Epithelial cell of esophagus (primary cell): ENCODE measurements at places on chromosomes 2 and 18.
A peak's percentile ranks its signal among the peaks of the same experiment; 100 is the strongest.

DNA sequence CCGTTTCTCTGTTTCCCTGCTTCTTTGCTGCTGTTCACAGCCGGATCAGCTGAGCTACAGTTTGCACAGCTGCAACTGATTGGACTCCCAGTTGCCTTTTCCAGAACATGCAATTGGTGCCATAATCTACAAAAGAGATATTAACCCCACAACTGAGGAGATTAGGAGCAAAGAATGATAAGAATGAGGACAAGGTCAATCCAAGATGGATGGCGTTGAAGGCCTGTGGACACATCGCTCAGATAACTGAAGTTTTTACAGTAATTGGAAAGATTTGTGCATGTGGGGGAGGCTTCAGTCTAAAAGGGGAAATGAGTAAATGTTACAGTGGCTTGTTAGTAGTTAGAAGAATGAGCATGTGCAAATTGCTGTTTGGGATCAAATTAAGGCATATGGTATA is 263.2 kb downstream of the TGIF1 start:
- DNase-seq, result no peak

GRCh38 chr18:62394006-62394763 is 69.1 kb downstream of the TNFRSF11A start:
- no peak for DNase-seq

DNA sequence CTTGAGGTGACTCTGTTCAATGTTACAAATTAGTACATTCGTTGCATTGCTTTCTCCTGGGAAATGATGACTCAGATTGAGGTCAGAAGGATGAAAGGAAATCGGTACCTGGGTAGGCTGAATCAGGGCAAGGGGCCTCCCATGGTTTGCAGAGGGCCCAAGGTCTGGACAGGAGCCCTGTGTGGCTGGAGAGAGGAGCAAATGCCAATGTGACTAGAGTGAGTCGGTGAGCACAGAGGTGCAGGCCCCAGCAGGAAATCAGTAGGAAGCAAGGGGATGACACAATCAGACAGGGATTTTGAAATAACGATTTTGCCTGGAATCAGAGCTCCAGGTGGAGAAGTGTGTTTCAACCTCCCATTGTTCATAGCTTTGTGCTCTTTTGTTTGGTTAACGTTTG is 118.9 kb downstream of the CCDC102B start:
- DNase-seq, result peak; percentile 89

DNA sequence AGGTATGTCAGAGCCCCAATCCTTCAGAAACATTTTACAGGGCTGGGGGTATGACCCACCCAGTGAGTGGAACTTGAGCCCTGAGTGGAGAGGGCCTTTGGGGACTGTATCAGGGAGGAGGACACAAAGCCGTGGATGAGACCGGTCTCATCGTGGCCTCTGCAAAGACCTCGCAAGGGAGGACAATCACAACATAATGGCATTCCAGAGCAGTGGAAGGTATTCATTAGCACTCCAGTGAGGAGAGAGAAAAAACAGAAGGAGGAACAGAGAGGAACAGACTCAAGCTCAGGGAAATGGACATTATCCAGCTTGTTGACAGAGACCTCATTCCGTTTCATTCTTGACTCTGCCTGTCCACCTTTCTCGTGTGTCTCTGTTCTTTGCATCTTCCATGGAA is 38.8 kb upstream of the CTAGE1 start:
- DNase-seq, result no peak

- DNase-seq, result no peak
Observed at GRCh38 chr18:67864677-67865340, 348.3 kb upstream of the DSEL start.

DNA sequence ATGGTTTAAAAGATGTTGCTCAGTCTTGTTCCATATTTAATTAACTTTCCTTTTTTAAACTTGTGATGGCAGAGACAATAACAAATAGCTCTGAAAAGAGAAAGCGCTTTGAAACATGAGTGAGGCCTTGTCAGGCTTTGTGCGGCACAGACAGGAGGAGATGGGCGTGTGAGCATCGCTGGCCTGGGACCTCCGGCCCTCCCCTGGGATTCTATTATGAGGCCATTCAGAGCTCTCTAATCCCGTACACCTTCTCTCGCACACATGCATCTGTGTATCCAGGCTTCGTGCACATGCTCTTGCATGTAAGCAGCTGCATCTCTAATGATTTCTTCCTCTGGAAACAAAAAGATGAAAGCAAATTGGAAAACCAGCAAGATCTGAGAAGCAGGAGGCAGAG is 313.7 kb downstream of the ZNF521 start:
- no peak for DNase-seq

DNA sequence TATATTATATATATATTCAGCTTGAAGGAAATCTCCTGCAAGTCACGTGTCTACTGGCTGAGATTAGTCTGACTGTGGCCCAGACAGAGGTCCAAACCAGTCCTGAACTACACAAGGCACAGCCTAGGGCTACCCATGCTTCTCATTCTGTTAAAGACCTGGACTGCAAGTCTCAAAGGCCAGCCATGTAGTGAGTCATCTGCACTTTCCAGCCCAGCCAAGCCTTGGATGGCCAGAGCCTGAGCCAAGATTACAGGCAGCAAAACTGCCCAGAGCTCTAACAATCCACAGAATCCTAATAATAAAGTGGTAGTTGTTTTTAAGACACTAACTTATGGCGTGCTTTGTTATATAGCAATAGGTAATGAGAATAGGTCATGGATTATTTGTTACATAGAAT is 259.6 kb downstream of the SS18 start:
- no peak for DNase-seq

- DNase-seq, result no peak
Observed at GRCh38 chr2:46999857-47000678, 84.5 kb upstream of the MCFD2 start.
